ENCODE measurements at places on chromosomes 2 and 18. TPM values are rescaled to one million over a fixed set of nuclear protein-coding genes. Genes with fewer than 3 reads are reported as not detected.

- no peak overlapping the region for H3K4me3 ChIP-seq
- DNase-seq, result no peak
- no peaks in the 10 kb centered on the region for H3K4me1 ChIP-seq
- no peaks in the 10 kb centered on the region for H3K36me3 ChIP-seq
Measured at GRCh38 chr18:2102022-2102421, 469.3 kb downstream of the METTL4 start.

Gene PLGLB1
- total RNA-seq, result 3.4 TPM

- peak overlapping the region; percentile 88 for H3K27ac ChIP-seq
- peak overlapping the region; percentile 90 for H3K4me3 ChIP-seq
- H3K4me1 ChIP-seq, result peaks cover 14% of the 10 kb centered on the region
- peak; percentile 53 for DNase-seq
- no peaks in the 10 kb centered on the region for H3K36me3 ChIP-seq
Measured at GRCh38 chr2:174485788-174486562, 854 bp downstream of the GPR155 start.

Gene HRH4
- total RNA-seq, result not detected

GRCh38 chr2:232937278-232937906 is 67.3 kb downstream of the SNORC start:
- no peak overlapping the region for H3K27ac ChIP-seq
- no peak for DNase-seq
- H3K27me3 ChIP-seq, result no peaks in the 10 kb centered on the region

DNA sequence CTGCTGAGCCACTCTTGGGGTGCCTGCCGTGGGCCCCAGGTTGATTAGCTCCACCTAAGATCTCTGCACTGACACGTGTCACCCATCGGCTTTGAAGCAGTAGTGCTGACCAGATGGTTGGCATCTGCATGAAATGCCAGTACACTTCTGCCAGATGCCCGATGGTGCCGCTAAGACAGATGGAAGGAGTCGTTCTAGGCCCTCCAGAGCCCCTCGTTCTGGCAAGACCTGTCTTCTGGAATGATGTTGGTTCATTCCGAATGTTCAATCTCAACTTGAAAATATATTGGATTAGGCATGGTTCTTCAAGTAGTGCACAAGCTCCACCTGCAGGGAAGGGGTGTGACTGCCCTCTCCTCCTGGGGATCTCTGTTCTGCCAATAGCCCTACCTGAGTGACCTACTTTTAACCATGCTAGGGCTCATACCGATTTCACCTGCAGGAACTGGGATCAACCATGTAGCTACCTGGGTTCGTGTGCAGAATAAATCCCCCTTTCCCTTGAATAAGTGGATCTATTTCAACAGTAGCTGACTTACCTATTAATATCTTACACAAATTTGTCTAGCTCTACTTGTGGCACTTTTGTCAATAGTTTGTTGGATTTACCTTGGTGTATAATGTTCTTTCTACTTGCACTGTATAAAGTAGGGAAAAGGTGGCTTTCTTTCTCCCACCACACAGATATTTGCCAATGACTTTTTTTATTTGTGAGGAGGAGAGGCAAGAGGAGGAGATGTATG is 342.6 kb downstream of the CTNNA2 start:
- no peak overlapping the region for H3K27ac ChIP-seq
- no peaks in the 10 kb centered on the region for H3K27me3 ChIP-seq
- H3K36me3 ChIP-seq, result no peaks in the 10 kb centered on the region
- H3K4me1 ChIP-seq, result peaks cover 3% of the 10 kb centered on the region
- DNase-seq, result peak; percentile 42
- no peak overlapping the region for H3K4me3 ChIP-seq

DNA sequence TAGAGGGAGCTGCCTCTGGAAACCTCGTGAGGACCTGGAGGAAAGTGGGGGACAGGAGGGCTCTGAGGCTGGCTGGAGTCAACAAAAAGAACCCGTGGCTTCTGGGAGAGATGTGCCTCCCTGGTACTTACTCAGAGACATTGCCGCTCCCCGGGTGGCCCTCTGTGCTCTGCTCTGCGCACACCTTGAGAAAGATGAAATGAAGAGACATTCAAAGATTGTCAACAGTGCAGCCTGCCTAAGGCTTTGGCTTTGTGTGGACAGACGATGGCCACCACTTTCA is 14.5 kb downstream of the CYS1 start:
- no peak overlapping the region for H3K27ac ChIP-seq
- H3K36me3 ChIP-seq, result no peaks in the 10 kb centered on the region
- no peaks in the 10 kb centered on the region for H3K4me1 ChIP-seq
- no peak overlapping the region for H3K4me3 ChIP-seq
- H3K27me3 ChIP-seq, result no peaks in the 10 kb centered on the region

GRCh38 chr2:195009202-195009601 is 647.8 kb upstream of the SLC39A10 start:
- no peaks in the 10 kb centered on the region for H3K36me3 ChIP-seq
- DNase-seq, result no peak
- no peaks in the 10 kb centered on the region for H3K4me1 ChIP-seq

Gene ANKRD30BL
- not detected for total RNA-seq

- peaks cover 5% of the 10 kb centered on the region for H3K4me1 ChIP-seq
- no peaks in the 10 kb centered on the region for H3K27me3 ChIP-seq
- H3K4me3 ChIP-seq, result no peak overlapping the region
- no peak overlapping the region for H3K27ac ChIP-seq
- DNase-seq, result no peak
Measured at GRCh38 chr2:59896499-59897245, 656.8 kb downstream of the BCL11A start.

Gene SERPINB13
- total RNA-seq, result not detected

Gene ALPG
- not detected for total RNA-seq

Gene MFSD2B
- total RNA-seq, result not detected

DNA sequence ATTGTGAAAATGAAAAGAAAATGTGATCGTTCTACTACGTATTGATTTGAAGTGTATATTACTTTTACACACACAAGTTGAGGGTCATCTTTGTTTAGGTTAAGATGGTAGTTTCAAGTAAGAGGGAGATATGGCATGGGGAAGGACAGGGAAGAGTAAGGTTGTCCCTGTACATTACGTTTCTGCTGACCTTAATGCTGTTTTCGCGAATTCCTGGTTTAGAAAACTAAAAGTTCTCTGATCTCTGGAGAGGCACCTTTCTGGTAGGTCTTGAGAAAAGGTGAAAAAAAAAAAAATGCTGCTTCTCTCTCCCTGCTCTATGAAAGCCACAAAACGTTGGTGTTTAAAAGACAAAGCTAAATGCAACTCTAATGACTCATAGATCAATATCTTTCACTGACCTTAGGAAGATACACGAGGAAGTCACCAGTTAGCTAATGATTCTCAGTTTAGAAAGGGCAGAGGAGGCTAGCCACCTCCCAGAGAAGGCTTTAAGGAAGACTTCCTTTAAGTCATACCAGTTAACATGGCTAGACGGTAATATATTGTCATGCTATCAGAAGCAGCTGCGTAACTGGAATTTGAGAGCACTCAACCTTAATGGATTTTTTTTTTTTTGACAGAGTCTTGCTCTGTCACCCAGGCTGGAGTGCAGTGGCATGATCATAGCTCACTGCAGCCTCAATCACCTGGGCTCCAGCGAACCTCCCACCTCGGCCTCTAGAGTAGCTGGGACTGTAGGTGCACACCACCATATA is 13.2 kb downstream of the TXNDC2 start:
- H3K27ac ChIP-seq, result no peak overlapping the region
- no peaks in the 10 kb centered on the region for H3K4me1 ChIP-seq
- no peaks in the 10 kb centered on the region for H3K36me3 ChIP-seq

Gene EMILIN1
- total RNA-seq, result 24.1 TPM

DNA sequence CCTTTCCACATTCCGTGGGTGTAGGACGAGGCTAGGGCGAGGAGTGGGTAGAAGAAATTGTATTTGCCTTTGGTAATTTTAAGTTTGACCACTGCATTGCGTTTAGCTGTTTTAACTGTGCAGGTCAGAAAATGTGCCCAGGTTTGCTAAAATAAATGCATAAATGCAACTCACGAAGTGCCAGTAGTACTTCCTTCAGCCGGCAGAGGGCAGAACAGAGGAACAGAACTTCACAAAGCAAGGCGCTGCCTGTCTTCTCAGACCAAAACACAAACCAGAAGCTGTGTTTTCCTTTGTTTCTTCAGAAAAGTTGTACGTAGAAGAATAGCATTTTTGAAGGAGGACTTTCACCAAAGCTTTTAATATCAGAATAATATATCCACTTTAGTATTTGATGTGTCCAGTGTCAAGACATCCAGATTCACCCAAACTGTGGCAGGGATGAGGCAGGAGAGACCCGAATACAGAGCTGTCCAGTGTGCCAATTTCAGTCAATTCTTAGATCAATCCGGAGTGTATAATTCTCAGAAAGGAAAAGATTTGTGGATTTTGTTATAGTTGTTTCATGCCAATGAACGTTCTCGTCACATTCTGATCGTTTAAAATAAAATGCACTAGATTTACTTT is 348.6 kb downstream of the DLGAP1 start:
- H3K36me3 ChIP-seq, result no peaks in the 10 kb centered on the region
- no peak overlapping the region for H3K4me3 ChIP-seq
- H3K27me3 ChIP-seq, result no peaks in the 10 kb centered on the region
- H3K4me1 ChIP-seq, result no peaks in the 10 kb centered on the region
- DNase-seq, result peak; percentile 76

Gene NOL4
- 1.3 TPM for total RNA-seq

- no peaks in the 10 kb centered on the region for H3K27me3 ChIP-seq
- H3K27ac ChIP-seq, result no peak overlapping the region
- H3K4me3 ChIP-seq, result no peak overlapping the region
- H3K4me1 ChIP-seq, result no peaks in the 10 kb centered on the region
Measured at GRCh38 chr2:150120326-150120955, 367.0 kb downstream of the RND3 start.

Gene FAM110C
- total RNA-seq, result 16.6 TPM

Gene TANC1
- 23.3 TPM for total RNA-seq

DNA sequence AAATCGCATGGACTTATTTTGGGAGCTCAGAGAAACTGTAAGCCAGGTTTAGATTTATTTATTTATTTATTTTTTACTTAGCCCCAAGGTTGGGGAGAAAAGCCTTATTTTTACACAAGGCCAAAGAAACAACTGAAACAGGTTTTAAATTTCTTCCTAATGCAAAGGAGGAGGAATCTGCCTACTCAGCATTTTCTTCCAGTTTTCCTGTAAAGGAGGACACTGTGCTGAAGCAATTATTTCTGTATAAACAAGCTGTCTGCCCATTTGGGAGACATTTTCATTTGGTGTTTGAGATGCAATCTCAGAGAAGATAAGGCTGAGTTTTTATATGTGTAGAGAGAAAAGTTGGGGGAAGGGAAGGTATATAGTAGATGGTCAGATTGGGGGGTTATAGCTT is 125.0 kb downstream of the ETAA1 start:
- no peak overlapping the region for H3K4me3 ChIP-seq
- no peak for DNase-seq
- no peaks in the 10 kb centered on the region for H3K36me3 ChIP-seq
- H3K27me3 ChIP-seq, result no peaks in the 10 kb centered on the region
- no peaks in the 10 kb centered on the region for H3K4me1 ChIP-seq

GRCh38 chr2:171191021-171191420 is 30.3 kb upstream of the TLK1 start:
- DNase-seq, result no peak
- no peak overlapping the region for H3K4me3 ChIP-seq
- no peaks in the 10 kb centered on the region for H3K27me3 ChIP-seq

GRCh38 chr18:12361770-12362378 is 15.2 kb downstream of the AFG3L2 start:
- H3K36me3 ChIP-seq, result peaks cover 24% of the 10 kb centered on the region
- H3K27me3 ChIP-seq, result no peaks in the 10 kb centered on the region
- no peak for DNase-seq
- H3K4me1 ChIP-seq, result peaks cover 19% of the 10 kb centered on the region

DNA sequence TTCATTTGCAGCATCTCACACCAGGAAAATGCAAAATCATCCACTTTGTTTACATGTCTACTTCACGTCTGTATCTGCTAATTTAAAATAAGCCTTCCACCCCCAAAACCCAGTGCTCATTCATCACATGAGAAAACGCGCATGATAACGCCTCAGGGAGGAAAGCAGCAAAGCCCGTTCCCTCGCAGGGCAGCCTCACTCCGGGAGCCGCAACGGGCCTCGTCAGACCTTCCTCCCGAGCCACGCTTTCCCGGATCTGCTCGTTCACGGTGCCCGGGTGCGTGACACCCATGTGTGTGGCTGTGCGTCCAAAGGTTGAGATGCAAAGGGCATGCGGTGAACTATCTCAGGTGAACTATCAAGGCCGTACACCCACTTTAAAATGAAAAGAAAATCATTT is 59.8 kb downstream of the NDUFA10 start:
- H3K27me3 ChIP-seq, result no peaks in the 10 kb centered on the region
- no peak overlapping the region for H3K27ac ChIP-seq
- DNase-seq, result no peak
- H3K4me3 ChIP-seq, result no peak overlapping the region

GRCh38 chr18:5975111-5976002 is 80.0 kb upstream of the TMEM200C start:
- no peak overlapping the region for H3K27ac ChIP-seq
- H3K4me3 ChIP-seq, result no peak overlapping the region
- H3K4me1 ChIP-seq, result no peaks in the 10 kb centered on the region
- no peak for DNase-seq
- no peaks in the 10 kb centered on the region for H3K36me3 ChIP-seq
- H3K27me3 ChIP-seq, result no peaks in the 10 kb centered on the region

DNA sequence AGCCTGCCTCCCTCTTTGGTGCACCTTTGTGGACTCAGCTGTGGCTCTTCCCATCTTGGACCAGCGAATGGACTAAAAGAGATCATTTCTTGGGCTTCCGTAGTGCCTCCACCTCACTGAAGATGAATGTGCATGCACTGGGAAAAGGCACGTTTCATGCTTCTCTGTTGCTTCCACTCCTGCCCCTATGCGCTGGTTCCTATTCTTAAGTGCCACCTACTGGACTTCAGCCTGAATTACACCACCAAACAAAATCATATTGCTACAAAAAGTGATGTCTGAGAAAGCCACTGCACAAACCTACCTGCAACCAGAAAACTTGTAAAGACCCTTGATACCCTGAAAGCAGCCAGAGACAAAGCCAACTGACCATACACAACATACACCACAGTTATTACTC is 695.6 kb downstream of the TSN start:
- DNase-seq, result peak; percentile 23
- H3K27ac ChIP-seq, result no peak overlapping the region
- no peak overlapping the region for H3K4me3 ChIP-seq
- no peaks in the 10 kb centered on the region for H3K36me3 ChIP-seq
- H3K4me1 ChIP-seq, result no peaks in the 10 kb centered on the region

Gene DUSP2
- total RNA-seq, result 6.0 TPM

- no peak for DNase-seq
- no peaks in the 10 kb centered on the region for H3K27me3 ChIP-seq
- peaks cover 22% of the 10 kb centered on the region for H3K4me1 ChIP-seq
Measured at GRCh38 chr2:128401680-128402079, 83.0 kb upstream of the HS6ST1 start.

DNA sequence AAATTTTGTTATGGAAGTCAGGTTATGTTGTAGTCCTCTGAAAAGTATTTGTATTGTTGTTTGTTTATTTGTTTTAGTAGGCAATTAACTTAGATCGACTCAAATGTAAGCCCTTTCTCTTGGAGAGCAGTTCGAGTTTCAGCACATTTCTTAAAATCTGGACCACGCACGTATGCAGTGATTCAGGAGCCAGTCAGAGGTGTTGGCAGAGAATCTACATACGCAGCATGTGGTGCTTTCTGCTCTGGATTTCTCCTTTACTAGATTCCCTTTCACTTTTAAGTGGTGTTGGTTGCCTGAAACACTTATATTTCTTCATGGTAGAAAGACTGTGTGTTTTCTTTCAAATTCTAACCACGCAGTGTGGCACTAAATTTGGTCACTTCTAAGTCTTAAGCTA is 773.9 kb upstream of the LRATD1 start:
- DNase-seq, result no peak
- H3K4me3 ChIP-seq, result no peak overlapping the region
- no peak overlapping the region for H3K27ac ChIP-seq
- H3K4me1 ChIP-seq, result no peaks in the 10 kb centered on the region

Gene STARD6
- total RNA-seq, result not detected
